ENCODE measurements at places on chromosomes 7 and 10.

DNA sequence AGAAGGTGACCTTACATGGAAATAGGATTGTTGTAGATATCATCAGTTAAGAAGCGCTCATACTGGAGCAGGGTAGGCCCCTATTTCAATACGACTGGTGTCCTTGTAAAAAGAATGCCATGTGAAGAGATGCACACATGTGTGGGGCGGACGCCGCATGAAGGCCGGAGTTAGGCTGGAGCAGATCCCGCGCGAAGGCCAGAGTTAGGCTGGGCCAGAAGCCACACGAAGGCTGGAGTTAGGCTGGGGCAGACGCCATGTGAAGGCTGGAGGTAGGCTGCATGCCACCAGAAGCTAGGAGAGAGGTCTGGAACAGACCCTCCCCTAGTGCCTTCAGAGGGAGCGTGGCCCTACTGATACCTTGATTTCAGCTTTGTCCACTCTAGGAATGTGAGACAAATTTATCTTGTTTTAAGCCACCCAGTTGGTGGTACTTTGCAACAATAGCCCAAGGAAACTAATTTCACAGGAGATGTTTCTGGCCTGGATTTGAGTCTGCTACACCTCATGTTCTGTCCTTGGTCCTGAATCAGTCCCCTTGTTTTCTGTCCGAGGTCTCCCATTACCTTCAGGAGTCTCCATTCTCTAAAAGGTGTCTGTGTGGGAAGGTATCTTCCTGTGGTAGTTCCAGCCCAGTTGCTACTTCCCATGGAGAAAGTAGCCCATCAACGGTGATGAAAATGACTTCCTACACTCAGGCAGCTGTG is 585.8 kb downstream of the LRMDA start:
- DNase-seq: no peak

GRCh38 chr7:30171766-30172447 is 37.1 kb downstream of the MTURN start:
- DNase-seq: no peak

DNA sequence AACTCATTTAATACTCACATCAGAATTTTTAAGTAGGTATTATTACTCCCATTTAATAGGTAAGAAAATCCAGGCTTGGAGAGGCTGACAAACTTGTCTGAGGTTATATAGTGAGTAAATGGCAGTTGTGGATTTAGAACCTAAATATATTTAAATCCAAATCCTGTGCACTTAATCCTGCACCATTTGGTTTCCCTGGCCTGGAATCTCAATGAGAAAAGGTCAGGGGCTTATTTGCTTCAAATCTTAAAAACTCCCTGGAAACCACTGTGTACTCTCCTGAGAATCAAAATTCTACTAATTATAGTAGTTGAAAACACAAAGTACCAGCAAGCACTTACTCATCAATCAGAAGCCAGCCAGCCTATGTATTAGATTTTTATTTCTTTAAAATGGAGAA is 97.7 kb downstream of the DNMBP start:
- no peak for DNase-seq

GRCh38 chr7:129227646-129228578 is 3.1 kb downstream of the AHCYL2 start:
- DNase-seq: no peak

- no peak for DNase-seq
These were observed 47.6 kb downstream of the SUGCT start for GRCh38 chr7:40182452-40182851.

- DNase-seq: no peak
These were observed 305.8 kb downstream of the KIF20B start for GRCh38 chr10:90007226-90007625.

GRCh38 chr10:71278691-71279588 is 40.1 kb upstream of the SLC29A3 start:
- DNase-seq: no peak

GRCh38 chr10:114044247-114045135 is 825 bp downstream of the ADRB1 start:
- no peak for DNase-seq

- peak; percentile 12 for DNase-seq
These were observed 7.3 kb downstream of the MMP21 start for GRCh38 chr10:125768219-125768855.

- DNase-seq: no peak
These were observed 10.7 kb upstream of the PSMG3 start for GRCh38 chr7:1580422-1581030.

DNA sequence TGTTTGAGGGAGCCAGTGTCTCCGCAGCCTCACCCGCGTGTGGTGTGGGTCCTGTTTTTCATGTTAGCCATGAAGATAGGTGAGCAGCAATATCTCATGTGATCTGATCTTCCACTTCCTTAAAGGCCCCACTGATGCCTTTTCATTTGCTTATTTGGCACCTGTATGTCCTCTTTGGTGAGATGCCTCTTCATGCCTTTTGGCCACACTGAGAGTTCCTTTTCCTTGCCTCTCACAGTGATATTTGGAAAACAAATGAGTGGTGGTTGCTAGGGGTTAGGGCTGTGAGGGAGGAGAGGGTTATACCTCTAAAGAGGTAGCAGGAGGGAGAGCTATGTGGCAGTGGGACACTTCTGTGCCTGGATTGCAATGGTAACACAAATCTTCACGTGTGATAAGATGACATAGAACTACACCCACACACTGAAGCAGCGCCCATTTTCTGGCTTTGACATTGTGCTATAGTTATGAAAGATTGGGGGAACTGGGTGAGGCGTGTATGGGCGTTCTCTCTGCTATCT is 90.4 kb upstream of the TNS3 start:
- no peak for DNase-seq

DNA sequence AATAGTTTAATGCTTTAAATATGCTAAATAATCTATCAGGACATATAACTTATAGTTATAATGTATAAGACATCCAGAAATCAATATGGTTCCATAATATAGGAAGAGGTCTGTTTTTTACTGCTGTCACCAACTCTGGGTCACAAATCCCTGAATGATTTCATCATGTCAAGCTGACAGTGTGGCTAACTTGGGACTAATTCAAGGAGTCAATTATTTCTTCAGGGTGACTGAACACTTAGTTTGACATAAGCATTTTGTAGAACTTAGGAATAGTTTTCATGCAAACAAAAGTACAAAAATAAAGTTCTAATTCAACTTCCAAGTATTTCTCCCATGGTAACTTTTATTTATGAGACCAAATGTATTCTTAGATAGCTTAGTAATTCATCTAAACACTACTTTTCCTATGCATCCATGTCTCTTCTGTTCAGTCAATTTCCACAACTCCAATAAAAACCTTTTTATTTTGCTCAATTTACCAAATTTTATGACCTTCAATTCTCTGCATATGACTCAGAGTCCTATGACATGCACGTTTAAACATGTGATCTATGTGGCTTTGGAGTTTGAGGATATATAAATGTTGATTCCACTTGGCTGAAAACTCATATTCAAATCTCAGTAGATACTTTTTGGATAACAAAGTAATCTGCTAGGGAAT is 40.3 kb upstream of the GNAT3 start:
- no peak for DNase-seq

DNA sequence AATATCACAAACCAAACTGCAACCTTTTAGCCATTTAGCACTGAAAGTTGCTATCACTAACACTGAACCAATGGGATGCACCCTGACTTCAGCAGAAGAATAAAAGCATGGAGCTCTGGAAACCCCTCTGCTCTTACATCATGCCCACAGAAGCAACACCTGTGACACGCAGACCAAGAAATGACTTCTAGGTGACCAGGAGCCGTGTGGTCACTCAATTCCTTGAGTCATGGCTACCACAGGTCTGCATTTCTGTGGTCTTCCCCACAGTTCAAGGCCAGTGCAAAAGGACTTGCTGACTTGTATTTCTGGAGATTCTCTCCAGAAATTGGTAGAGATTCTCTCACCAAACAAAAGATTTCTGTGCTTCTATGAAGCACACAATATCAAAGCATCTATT is 38.3 kb downstream of the NRCAM start:
- DNase-seq: no peak

DNA sequence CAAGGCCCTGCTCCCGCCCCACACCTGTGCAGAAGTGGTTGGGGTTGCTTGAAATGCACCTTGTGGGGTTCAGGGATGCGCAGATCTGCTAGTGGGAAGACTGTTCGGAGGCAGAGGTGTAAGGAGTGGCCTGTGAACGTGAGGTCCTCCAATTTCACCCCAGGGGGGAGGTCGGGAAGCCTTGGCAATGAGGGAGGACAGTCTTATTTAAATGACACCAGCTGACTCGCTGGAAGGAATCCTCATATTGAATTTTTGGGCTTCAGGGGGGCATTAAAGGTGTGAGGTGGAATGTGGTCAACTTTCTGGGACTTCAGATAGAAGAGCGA is 218.8 kb upstream of the CELF2 start:
- DNase-seq: no peak

DNA sequence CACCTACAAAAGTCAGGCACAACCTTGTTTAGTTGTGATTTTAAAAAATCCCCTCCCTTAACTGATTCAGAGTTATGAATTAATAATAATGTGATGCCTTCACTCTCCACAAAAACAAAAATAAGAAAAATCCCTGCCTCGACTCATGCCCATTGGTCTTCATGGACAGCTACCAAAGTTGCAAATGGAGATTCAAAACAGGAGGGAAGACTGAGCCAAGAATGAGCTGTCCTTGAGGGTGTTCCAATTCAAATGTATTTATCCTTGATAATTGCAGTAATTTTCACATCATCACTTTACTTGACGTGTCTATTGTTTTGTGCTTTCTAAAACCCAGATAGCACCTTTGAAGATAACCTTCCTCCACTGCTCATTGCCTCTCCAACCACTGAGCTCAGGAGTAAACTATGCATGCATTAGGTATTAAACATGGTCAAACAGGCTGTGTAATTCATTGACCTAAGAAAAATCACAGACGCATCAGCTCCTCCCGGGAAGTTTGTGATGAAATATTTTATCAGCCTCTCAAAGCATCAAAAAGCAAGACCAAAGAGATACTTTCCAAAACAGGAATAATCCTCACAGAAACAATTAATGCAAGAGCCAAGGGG is 712.7 kb upstream of the IGFBP3 start:
- no peak for DNase-seq

GRCh38 chr10:101073631-101074030 is 11.8 kb downstream of the KAZALD1 start:
- no peak for DNase-seq

DNA sequence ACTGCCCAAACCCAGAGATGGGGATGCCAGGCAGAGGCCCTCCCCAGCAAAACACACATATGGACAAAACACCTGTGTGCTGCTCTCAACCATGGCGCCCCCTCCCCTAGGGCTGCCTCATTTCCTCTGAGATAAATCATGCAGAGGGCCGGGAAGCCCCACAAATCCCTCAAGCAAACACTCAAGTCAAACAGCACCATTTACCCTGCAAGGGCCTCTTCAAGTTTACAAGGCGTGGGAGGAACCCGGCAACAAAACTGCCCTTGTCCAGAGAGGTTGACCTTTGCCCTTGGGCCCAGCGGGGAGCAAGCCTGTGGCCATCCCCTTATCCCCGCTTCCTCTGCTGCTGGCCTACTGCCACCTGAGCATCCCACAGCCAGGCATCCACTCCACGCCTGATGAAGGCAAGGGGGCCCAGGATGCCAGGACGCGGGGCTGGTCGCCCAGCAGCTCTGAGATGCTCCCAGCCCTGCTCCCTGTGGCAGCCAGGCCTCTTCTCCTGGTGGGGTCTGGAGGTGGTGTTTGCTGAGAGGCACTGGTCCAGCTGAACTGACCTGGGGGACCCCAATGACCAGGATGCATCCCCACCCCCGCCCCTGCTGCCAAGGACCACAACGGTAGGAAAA is 77.4 kb downstream of the DLG5 start:
- no peak for DNase-seq

GRCh38 chr10:120688928-120689327 is 162.2 kb upstream of the WDR11 start:
- no peak for DNase-seq

- DNase-seq: no peak
These were observed 159.3 kb upstream of the GALNT17 start for GRCh38 chr7:70972693-70973092.

DNA sequence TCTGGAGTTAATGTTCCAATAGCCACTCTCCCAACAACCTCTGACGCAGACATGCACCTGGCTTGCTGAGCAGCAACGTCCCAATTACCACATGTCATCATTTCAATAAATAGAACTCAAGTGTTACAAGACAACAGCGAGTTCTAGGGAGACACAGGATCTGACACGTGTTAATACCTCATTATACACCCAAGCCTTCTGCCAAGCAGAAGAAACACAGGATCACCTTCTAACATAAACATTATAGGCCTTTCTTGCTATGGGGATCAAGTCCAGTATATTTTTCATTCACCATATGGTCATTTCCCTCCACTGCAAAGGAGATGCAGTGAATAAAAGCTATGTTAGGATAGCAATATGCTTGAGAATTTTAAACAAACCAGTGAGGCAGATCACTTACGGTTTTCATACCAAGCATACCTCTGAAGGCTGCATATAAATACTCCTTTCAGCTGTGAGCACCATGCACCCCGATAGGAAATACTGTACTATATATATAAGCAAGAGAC is 74.2 kb downstream of the JAZF1 start:
- DNase-seq: peak; percentile 75

GRCh38 chr10:17200001-17200911 is 1.2 kb downstream of the TRDMT1 start:
- no peak for DNase-seq

DNA sequence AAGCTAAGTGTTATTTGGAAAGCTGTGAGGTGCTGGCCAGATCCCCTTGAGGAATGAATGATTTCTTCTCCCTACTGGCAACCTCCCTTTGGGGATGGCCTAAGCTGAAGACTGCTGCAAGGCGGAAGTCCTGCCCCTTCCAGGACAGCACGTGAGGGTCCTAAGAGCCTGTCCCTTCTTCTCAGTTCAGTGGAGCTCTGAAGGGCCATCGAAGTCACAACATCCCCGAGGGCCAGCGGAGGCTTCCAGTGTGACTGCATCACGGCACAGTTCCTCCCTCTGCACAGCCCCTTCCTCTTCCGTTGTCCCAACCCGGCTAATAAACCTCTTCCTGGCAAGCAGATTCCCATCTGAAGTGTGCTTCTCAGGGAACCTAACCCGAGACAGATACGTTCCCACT is 43.7 kb downstream of the RNF32 start:
- DNase-seq: no peak

- DNase-seq: no peak
These were observed 23.3 kb downstream of the PODXL start for GRCh38 chr7:131533151-131533559.

DNA sequence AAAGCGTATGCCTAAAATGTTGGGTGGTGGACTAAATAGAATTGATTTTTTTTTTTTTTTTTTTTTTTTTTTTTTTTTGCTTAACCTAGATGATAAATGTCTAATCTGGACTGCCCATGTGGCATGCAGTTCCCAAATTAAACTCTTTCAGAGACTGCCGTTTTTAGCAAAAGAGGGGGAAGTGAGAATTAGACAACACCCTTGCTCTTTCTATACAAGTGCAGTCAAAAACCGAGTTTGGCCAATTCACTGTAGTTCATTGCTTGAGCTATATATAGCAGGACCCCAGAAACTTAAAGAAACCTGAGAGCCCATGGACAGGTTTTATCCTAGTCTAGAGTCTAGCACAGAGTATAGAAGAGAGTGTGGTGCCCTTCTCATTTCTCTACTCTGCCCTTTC is 141.9 kb downstream of the GRM3 start:
- no peak for DNase-seq

Measured in AG04449 (cell line).